ENCODE measurements at places on chromosomes 1 and 21. TPM values are rescaled to one million over a fixed set of nuclear protein-coding genes. Genes with fewer than 3 reads are reported as not detected.

- DNase-seq = no peak
Observed at GRCh38 chr1:152328801-152329391, 3.9 kb upstream of the FLG start.

GRCh38 chr1:229371624-229372023 lies 28.8 kb upstream of the CCSAP start:
- no peak for DNase-seq

- peak; percentile 87 for DNase-seq
Observed at GRCh38 chr1:54324251-54325140, 81.7 kb downstream of the SSBP3 start.

AKR7A3 gene
- total RNA-seq = 1.8 TPM

SPATA6 gene
- total RNA-seq = 31.4 TPM

GPR61 gene
- total RNA-seq = not detected

GJA9 gene
- total RNA-seq = not detected

HPDL gene
- total RNA-seq = not detected

Measured in sigmoid colon (tissue), 7 donors.